Dermis microvascular lymphatic vessel endothelial cell (primary cell): ENCODE measurements at places on chromosomes 5 and 9. TPM values are rescaled to one million over a fixed set of nuclear protein-coding genes. Genes with fewer than 3 reads are reported as not detected.

The FYB1 gene
- not detected in 2 replicates for total RNA-seq

The OR1L8 gene
- total RNA-seq = 0.13 and 0.25 TPM in 2 replicates

The C5 gene
- 1.5 and 1.6 TPM in 2 replicates for total RNA-seq

The GABBR2 gene
- 1.8 and 10.2 TPM in 2 replicates for total RNA-seq

The SLC25A2 gene
- under 0.01 and 0.13 TPM in 2 replicates for total RNA-seq

The HTR1A gene
- total RNA-seq = not detected in 2 replicates

The TEX48 gene
- not detected in 2 replicates for total RNA-seq

The PPP3R2 gene
- total RNA-seq = not detected in 2 replicates

The CTXN3 gene
- not detected in 2 replicates for total RNA-seq

The SLC35D2 gene
- 20.7 and 25.3 TPM in 2 replicates for total RNA-seq

GRCh38 chr9:105661011-105661410 lies 1.2 kb upstream of the TAL2 start:
- DNase-seq = no peak

DNA sequence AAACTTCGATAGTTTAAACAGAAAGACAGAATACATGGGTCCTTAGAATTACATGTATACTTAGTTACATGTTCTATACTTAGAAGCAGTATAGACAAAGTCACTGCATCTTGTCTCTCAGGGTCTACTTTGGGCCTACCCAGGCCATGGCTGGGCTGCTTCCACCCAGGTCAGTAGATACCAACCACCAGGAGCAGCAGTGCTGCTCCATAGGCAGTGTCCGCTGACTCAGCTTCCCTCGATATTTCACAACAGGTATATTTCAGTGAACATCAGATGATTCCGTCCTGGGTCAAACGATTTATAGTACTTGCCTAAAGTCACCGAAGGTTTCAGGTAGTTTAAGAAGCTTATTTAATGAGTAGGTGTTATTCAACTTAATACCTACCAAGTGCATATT lies 18.0 kb downstream of the IARS1 start:
- DNase-seq = no peak

GRCh38 chr5:111741278-111741677 lies 15.7 kb downstream of the NREP start:
- DNase-seq = no peak

GRCh38 chr9:136342181-136343120 lies 15.1 kb downstream of the GPSM1 start:
- peak; percentile 73 for DNase-seq

- DNase-seq = no peak
Observed at GRCh38 chr5:4614088-4614487, 526.0 kb upstream of the ADAMTS16 start.

DNA sequence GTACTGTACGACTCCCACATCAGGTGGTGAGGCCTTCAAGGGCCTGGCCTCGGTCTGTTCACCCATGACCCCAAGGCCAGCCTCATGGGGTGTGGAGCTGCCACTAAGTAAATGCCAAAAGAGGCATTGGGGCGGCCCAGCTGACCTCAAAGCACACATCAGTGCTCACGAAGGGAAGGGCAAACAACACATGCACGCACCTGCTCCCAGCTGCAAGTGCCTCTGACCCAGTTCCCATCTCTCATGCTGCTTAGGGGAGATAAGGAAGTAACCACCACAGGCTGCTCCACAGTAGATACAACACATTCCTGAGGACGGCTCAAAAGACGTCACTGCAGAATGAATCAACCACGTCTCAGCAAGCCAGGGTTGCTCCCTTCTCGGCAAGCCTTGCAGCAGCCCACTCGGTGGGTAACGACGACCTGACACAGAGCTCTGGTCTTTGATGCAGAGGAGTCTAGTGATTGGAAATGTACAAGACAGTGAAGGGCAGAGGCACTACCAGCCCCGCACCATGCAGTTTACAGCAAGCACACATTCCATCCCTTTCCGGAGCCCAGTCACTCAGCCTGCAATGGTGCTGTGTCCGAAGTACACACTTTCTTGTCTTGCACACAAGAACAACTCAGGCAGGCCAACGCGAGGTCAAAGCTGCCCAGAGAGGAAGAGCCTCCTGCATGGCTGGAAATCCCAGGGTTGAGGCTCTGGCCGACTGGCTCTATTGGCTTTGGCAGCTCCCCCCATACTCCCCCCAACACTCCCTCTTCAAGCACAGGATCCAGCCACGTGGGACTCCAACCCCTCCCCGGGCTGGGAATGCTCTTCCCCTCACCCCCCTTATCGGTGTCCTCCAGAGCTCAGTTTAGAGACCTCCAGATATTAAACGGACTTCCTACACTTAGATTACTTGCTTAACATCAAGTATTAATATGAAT lies 31.8 kb downstream of the FABP6 start:
- DNase-seq = peak; percentile 31

DNA sequence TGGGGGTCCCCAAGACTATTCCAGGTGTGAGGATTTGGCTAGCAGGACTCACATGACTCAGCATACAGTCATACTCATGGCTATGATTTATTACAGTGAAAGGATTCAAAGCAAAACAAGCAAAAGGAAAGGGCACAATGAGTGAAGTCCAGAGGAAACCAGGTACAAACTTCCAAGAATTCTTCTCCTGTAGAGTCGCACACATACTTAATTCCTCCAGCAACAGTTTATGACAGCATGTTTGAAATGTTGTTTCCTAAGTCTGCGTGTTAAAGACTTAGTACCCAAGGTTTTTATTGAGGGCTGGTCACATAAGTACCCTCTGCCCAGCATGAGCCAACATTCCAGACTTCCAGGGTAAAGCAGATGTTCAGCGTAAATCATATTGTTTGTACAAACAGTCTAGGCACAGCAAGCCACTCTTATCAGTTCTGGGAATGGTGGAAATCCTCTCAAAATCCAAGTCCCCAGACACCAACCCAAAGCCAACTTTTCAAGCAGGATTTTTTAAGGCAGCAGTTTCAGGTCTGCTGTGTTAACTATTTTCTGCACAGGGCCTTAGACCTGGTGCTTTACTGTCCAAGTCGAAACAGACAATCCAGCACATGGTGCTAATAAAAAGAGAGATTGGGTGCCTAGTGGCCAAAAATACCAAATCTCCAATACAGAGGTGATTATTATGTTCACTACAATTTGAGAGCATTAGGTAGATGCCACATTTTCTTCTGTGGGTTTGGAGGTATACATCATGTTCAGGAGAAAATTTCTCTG lies 18.6 kb upstream of the RICTOR start:
- DNase-seq = peak; percentile 84

DNA sequence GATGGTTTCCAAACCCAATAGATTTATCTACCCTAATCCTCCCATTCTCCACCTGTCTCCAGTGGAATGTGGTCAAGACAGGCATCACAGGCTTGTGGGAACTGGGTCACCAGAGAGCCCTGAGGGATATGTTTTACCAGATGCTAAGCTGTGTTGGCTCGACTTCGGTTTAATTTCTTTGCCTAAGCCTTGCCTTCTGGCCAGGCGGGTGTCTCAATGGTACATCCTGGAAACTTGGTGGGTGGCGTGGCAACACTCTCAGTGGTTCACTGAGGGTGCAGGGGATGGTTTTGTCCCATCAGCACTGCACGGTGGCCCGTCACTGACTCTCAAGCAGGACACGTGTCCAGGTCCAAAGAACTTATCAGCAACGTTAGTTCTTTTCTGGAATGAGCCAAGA lies 192.2 kb downstream of the TENT4A start:
- no peak for DNase-seq

DNA sequence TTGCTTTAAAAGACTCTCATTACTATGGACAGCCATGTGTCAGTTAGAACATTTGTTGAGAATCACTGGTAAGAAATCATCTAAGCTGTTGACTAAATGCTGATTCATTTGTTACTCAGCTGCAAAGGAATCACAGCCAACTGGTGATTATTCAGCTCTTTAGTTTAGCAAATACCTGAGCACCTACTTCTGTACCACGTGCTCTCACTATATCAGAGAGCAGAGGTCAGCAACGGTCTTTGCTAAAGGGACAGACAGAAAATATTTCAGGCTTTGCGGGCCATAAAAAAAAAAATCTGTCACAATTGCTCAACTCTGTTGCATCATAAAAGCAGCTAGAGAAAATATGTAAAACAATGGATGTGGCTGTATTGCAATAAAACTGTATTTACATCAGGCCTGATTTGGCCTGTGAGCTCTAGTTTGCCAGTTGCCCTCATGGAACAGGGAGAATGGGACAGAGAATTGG lies 377.6 kb downstream of the DNAH5 start:
- DNase-seq = no peak

GRCh38 chr5:87210743-87211142 lies 56.9 kb upstream of the RASA1 start:
- no peak for DNase-seq

DNA sequence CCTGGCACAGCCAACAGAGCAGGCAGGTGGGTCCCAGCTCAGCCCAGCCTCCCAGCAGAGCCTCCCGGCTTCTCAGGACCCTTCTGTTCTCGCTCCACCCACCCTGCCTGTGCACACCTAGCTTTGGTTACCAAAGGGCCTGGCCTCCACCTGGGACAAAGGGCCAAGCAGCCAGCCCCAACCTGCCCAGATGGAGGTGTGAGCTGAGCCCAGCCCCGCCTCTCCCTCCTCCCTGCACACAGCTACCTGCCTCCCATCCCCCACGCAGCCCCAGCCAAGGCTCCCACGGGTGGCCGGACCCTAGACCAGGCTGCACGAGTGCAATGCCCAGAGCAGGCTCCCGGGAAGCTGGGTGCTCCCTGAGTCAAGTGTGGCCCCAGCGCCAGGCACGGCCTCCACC lies 5.6 kb downstream of the TPRN start:
- DNase-seq = no peak

- DNase-seq = no peak
Observed at GRCh38 chr5:175131432-175131831, 312.6 kb downstream of the DRD1 start.

DNA sequence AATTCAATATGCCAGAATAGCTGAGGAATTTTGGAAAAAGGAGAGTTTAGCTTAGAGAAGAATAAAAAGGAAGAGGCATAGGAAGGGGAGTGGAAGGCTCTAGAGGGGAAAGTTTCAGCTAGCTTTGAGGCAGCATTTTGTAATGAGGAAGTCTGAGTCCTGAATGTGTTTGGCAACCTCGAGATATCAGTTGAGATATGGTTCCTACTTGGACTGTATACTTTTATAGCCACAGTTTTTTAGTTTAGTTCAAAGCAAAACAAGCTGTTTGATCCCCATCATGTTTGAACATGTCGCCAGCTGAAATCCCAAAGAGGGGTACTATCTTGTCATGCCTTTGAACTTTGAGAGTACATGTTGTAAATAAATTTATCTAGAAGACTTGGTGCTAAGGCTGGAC lies 559.0 kb upstream of the FTMT start:
- DNase-seq = no peak

DNA sequence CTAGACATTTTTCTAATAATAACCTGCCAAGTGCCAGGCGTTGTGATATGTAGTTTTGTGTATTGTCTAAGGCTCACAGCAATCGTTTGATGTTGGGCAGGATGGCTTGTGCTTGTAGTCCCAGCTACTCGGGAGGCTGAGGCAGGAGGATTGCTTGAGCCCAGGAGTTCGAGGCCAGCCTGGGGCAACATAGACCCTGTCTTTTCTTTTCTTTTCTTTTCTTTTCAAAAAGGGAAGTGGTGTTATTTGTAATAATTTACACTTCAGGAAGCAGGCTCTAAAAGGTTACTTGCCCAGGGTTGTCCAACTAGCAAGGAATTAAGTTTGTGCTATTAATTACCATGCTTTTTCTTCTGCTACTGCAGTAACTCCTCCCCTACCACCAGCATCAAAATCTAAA lies 3.2 kb downstream of the ZNF131 start:
- DNase-seq = no peak

GRCh38 chr9:108130905-108131304 lies 641.3 kb upstream of the KLF4 start:
- no peak for DNase-seq

- DNase-seq = peak; percentile 29
Observed at GRCh38 chr5:142222225-142222865, 102.5 kb downstream of the SPRY4 start.

GRCh38 chr5:103422756-103423155 lies 139.8 kb downstream of the NUDT12 start:
- no peak for DNase-seq

DNA sequence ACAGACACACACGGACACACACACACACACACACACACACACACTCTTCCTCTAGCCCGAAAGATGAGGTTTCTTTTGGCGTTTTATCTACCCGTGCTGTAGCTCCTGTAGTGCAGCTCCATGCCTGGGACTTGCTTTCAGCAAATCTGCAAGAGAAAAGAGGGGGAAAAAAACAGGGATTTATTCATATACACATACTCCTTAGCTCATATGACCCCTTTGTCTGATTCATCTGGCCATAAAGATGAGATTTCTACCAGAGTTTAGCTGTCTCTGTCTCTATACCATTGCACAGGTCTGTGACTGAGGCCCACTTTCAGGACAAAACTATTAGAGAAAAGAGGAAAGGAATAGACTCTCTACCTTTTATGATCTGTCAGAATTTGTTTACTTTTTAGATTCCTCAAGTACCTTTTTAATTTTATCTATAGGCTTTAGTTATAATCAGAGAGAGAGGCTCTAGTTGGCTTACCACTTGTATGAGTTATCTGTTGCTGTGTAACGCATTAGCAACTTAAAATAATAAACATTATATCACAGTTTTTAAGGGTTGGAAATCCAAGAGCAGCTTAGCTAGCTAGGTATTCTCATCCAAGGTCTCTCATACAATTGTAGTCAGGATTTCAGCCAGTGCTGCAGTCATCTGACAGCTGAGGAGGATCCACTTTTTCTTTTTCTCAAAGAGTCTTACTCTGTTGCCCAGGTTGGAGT lies 14.7 kb downstream of the SNX2 start:
- no peak for DNase-seq

GRCh38 chr9:110900456-110900855 lies 137.8 kb downstream of the LPAR1 start:
- DNase-seq = no peak

DNA sequence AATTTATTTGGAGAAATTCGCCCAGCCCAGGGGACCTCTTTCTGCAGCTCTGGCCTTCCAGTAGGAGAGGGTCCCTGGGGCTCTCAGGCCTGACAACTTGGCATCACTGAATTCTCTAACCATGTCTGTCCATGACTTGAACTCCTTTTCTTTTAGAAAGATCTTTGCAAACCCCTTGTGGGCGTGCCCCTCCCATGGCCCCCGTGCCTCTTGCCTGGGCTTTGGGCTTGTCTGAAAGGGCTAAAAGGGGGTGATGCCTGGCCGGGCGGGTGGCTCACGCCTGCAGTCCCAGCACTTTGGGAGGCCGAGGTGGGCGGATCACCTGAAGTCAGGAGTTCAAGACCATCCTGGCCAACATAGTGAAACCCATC lies 3.2 kb upstream of the SQSTM1 start:
- no peak for DNase-seq

DNA sequence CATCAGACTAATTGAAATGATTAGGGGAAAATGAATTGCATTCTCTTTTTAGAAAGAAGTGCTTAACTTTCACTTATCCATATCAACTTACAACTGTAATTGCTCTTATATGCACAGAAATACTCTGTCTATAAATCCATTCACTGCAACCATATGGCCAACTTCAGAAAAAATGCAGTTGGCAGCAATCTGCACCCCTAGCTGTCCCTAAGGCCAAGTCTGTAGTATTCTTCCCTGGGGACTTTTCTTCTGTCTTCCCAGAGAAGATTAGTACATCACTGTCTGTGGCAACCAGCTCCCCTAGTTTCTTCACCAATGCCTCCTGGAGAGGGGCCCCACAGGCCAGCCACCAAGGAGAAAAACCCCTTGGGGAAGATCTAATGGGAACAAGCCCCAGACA lies 45.4 kb downstream of the ABCA1 start:
- no peak for DNase-seq

GRCh38 chr5:138128334-138128733 lies 10.9 kb downstream of the NME5 start:
- DNase-seq = peak; percentile 75

- DNase-seq = no peak
Observed at GRCh38 chr9:119701651-119702050, 332.4 kb upstream of the BRINP1 start.

GRCh38 chr9:92359394-92359995 lies 33.7 kb downstream of the CENPP start:
- no peak for DNase-seq
